HFF-Myc (cell line): ENCODE measurements at places on chromosomes 5 and 9.

GRCh38 chr5:2914022-2914661 is 162.7 kb upstream of the IRX2 start:
- no peak for DNase-seq

DNA sequence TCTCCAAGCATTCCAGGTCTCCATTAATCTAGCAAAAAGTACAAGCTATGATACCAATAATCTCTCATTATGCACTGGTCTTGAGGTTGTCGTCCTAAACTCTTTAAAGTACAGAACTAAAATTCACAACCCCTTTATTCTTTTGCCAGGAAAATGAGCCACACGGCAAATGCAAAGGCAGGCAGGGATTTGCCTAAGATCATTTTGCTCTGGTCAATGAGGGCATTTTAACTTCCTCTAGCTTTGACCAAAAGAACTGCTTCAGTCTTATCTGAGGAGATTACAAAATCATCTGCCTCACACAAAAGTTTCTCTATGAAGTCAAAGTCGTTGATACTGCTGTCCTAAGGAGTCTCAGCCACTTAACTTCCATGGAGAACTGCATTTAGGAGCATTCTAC is 51.8 kb downstream of the EPB41L4B start:
- DNase-seq: no peak

- DNase-seq: no peak
Measured at GRCh38 chr5:56039985-56040384, 45.2 kb upstream of the IL6ST start.

GRCh38 chr9:13896922-13897835 is 416.8 kb downstream of the NFIB start:
- DNase-seq: no peak

DNA sequence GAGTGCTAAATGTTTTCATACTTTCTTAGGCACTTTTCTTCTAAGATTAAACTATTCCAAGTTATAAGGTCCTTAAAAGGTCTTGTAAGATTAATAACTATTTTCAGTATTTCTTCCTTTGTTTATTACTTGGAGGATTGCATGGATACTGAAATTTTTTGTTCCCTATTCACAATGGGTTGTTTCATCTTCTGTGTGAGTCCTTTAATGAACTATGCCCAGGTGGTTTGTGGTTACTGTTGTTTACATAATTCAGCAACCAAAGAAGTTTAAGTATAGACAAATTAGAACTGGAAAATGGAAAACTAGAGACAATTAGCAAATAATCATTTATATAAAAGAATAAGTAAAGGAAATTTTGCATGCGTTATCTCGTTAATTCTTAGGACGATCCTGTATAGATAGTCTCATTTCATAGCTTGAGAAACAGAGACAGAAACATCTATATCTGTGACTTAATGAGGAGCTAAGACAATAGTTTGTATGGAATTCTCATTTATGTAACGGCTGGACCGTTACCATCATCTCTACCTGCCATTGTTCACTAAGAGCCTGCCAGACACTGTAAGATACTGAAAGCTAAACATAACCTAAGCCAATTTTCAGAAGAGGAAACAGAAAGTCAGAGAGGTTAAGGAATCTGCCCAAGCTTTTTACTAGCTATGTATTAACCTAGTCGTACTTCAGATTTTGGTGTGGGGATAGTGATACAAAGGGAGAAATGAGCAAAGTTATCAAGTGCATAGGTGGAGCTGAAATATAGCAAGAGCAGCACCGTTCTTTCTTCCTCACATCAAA is 148.2 kb downstream of the PAM start:
- no peak for DNase-seq

DNA sequence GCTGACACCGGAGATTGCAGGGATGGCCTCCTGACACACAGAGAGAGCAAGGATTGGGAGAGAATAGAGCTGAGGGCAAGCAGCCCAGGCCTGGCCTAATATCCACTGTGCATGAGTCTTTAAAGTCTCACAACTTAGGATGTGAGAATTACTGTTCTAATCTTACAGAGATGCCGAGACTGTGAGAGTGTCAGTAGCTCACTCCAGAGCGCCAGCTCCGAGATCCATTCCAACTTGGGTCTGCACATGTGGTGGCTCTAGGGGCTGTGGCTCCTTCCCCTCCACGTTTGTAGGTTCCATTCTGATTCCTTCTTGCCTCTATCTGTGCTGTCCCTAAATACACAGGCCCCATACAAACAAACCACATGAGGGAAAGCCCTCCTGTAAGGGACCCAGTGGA is 304.6 kb downstream of the MLLT3 start:
- no peak for DNase-seq

DNA sequence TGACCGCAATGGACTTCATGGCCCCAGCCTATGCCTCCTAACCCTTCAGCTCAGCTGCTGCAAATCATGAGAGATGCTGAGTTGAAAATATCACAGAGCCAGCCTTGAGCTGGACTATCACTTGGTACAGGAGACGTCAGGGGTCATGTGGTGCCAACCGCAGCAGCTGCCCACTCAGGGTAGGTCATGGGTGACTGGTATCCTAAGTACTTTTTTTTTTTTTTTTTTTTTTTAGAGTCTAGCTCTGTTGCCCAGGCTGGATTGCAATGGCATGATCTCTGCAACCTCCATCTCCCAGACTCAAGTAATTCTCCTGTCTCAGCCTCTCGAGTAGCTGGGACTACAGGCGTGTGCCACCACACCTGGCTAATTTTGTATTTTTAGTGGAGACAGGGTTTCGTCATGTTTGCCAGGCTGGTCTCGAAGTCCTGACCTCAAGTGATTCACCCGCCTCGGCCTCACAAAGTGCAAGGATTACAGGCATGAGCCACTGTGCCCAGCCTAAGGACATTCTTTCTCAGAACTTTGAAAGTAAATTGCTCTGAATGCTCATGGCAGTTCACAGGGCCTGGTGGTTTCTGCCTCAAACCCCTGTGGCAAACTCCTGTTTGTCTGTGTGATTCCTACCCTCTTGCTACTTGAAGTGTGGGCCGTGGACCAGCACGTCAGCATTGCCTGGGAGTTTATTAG is 21.3 kb downstream of the WWC1 start:
- no peak for DNase-seq

GRCh38 chr5:174501461-174502069 is 222.8 kb upstream of the MSX2 start:
- DNase-seq: peak; percentile 9

DNA sequence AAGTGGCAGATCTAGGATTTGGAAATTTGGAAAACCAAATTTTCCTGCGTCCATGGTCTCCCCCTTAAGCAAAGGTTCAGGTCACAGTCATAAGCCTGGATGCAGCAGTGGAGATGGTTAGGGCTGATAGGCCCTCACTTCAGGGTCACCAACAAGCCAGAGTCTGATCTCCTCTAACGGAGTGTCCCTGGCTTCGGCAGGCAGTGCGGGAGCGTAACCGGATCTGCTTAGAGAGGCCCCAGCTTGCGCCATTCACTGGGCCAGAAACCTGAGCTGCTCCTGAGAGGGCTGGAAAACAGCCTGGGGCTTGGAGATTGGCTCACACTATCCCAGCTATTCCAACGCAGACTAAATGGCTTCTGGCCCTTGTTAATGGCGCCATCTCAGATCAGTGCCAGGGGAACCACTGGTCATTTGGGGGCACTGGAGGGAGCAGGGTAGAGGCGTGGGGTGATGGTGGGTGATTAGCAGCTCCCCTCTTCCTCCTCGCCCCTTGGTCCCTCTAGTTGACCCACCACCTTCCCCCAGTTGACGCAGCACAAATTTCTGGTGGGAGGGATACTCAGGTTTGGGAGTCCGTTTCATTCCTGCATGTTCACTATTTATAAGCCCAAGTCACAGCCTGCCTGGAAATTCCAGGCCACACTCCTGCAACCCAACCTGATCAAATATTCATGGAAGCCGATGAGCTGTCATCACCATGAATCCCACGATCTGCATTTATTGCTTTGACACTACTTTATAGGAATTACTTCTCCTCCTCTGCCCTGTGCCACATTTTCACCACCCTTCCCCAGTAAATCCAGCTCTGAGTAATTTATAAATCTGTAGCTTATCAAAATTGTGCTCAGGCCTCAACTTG is 134.6 kb upstream of the CPEB4 start:
- DNase-seq: no peak

DNA sequence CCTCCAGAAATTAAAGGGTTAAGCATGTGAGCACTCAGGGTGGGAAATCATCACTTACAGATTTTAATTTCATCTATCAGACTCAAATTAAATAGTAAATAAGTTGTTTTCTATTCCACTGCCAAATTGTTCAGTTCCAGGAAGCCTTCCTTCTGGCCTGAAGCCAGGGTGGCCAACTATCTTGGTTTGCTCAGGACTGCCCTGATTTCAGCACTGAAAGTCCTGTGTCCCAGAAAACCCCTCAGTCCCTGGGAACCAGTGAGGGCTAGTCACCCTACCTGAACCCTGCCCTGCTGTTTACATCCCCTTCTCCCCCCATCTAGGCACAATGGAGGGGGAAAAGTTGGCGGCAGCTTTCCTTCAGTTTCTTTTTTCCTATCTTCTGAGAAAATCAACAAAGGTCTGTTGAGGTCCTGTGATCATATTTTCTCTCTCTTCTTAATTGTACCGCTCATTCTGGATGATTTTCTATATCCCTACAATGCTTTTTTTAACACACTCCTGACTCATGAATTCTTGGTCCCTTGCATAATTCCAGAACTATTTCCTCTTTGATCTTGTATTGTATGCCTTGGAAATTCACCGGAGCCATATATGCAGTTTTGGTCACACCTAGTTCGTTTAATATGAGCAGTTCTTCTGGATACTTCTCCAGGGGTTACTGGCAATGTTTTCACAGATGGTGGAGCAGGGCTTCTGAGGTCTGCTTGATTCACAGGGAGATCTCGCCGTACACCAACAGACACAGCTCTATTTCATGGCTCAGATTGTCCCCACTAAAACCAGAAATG is 103.8 kb downstream of the MAP1B start:
- DNase-seq: peak; percentile 31

GRCh38 chr9:7935681-7936080 is 136.1 kb upstream of the DMAC1 start:
- no peak for DNase-seq

- DNase-seq: no peak
Measured at GRCh38 chr5:14768508-14769365, 102.8 kb downstream of the ANKH start.

- DNase-seq: peak; percentile 20
Measured at GRCh38 chr9:38309324-38310195, 82.9 kb upstream of the ALDH1B1 start.

DNA sequence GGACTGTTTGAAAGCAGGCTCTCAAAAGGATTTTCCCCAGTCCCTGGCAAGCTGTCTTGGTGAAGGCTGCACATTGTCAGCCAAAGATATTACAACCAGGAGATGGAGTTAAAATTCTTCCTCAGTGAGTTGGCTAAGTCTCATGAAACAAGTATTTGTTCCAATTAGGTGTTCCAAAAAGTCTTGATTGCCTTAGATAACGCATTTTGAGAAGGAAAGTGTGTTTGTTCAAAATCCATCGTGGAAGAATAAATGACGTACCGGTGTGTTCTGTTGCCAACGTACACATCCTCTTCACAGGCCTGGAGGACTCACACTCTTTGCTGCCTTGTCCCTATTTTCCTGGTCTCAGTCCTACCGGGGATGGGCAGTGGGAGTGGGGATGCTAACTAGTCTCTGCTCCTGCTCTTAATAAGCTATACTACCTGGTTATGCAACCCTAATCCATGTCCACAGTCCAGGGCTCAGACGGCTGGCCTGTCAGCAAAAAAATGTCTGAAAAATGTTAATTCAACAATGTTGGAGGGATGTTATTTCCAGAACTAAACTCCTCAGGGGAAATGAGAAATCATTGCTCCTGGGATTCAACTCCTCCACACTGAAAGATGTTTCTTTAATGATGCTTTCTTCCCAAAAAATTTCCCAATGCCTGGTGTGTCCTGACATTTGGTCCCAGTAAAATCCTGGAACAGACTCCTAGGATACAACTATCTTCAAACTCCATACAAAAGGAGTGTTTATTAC is 175.3 kb upstream of the KLF9 start:
- no peak for DNase-seq

GRCh38 chr9:36035006-36035405 is 1.7 kb upstream of the RECK start:
- no peak for DNase-seq

- no peak for DNase-seq
Measured at GRCh38 chr9:129036923-129037766, 719 bp downstream of the MIGA2 start.

GRCh38 chr9:91207397-91207728 is 154.4 kb downstream of the AUH start:
- no peak for DNase-seq

DNA sequence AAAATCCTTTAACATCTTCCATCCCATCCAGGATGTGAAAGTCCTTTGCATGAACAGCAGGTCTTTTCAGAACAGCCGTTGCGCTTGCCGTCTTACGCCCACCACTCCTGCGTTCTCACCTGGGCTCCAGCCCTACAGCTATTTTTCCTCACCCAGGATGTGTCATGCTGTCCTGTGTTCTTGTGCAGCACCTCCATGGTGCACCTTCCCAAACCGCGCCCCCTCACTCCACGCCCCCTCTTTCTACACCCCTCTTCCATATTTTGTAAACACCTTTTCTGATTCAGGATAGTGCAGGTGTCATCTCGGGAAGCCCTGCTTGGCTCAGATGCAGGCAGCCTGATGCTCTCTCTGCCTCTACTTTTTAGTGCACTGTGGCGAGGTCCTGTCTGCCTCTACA is 18.4 kb downstream of the CAMK4 start:
- no peak for DNase-seq

DNA sequence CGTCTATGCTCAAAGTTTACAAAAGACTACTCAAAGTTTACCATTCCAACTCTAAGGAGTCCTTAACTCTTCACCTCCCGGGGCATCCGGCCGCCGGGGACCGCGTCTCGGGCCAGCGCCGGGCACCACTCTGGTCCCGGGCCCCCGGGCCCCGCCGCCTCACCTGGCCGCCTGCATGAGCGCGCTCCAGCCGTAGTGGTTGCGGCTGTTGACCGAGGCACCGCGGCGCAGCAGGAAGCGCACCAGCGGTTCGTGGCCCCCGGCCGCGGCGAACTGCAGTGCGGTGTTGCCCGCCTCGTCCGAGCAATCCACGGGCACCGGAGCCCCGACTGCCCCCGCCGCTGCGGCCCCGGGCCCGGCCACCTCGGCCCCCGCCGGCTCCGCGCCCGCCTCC is 388 bp downstream of the ANKS6 start:
- DNase-seq: no peak

DNA sequence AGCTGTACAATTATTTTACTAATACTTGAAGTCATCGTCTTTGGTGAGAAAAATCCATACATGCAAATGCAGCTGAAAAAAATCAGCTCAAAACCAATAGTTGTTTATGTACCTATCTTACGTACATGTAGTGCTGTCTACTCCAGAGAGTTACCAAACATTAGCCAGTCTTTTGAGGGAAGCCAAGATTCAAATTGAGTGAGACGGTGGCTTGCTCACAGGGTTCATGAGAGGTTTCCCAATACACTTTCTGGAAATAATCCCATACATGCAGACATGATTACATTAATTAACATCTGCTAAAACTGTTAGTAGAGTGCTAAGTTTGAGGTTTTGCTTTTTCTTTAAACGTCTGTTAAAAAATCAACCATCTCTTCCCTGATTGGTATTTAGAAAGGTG is 2.3 kb downstream of the C9orf72 start:
- DNase-seq: no peak
